Fibroblast of skin of right biceps (primary cell): ENCODE measurements at places on chromosomes 12 and 14.

DNA sequence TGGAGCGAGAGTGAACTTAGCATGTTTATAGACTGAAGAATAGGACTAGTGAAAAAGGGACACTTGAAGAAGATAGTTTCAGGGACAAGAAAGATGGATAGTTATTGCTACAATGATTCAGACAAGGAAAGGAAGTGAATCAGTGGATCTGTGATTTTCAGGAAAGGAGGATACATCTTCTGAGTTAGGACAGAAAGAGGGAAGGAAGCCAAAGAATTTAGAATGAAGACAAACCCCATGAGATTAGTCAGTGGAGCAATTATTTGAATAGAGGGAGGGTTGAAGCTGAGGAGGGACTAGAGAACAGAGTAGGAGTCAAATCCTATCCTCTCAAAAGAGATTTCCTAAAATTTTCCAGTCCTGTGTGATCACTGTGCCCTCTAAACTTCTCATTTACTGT is 282.7 kb downstream of the AKAP6 start:
- peak; percentile 96 for DNase-seq

DNA sequence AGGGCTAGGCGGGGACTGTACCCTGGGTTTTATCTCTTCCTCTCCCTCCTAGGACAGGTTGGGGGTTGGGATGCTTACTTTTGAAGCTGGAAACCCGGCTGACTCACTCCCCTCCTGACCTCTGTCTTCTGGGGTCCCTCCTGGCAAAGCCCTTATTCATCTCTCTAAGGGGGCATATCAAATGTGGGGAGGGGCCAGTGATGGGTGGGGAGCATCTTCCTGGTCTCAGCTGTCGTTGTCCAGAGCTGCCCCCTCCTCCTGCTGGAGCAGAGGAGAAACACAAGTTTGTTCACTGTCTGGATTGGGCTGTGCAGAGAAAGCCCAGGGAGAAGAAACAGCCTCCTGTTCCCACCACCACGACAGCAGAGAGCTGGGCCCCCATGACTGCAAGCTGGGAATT is 85.8 kb downstream of the TNFAIP2 start:
- peak; percentile 3 for DNase-seq

- peak; percentile 17 for DNase-seq
These were observed 818.6 kb upstream of the MGAT4C start for GRCh38 chr12:87074781-87075180.

- peak; percentile 69 for DNase-seq
These were observed 1.4 kb downstream of the AKT1 start for GRCh38 chr14:104794099-104794498.

GRCh38 chr12:5051913-5052312 is 8.2 kb downstream of the KCNA5 start:
- no peak for DNase-seq

DNA sequence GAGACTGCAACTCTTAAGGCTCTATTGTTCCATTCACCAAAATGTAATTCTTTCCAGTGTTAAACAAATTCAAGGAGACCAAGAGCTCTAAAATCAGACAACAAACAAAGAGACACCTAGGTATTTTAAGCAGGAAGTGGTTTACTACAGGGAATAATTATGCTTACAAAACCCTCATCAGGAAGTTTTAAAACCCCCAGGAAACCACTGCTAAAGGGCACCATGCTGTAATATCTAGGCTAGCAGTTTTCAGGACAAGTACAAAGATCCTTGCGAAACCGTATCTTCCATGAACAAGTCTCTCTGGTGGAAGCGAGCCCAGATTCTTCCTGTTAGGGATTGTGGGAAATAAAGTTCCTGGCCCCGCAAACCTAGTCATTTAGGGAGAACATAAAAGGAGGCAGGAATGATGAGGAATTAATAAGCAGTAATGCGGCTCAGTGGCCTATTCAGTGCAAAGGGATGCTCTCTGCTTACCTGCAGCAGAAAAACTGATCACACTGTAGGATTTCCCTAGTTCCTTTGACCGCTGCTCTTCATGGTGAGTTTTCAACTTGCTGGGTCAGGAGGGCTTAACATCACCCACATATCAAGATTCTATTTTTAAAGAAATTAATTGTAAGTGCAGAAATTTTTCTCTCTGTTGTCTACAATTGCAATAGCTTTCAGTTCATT is 42.8 kb downstream of the ACSM4 start:
- no peak for DNase-seq

GRCh38 chr14:104187931-104188726 is 49.7 kb downstream of the KIF26A start:
- no peak for DNase-seq

- DNase-seq = no peak
These were observed 71.4 kb upstream of the IFNG-AS1 start for GRCh38 chr12:67917811-67918210.

GRCh38 chr14:81691931-81692330 is 158.3 kb upstream of the SEL1L start:
- DNase-seq = no peak

- no peak for DNase-seq
These were observed 12.7 kb downstream of the ERP29 start for GRCh38 chr12:112025808-112026375.

- DNase-seq = no peak
These were observed 39.3 kb downstream of the DLK1 start for GRCh38 chr14:100765991-100766390.

GRCh38 chr12:21566907-21567394 is 37.7 kb downstream of the GYS2 start:
- DNase-seq = no peak

- DNase-seq = no peak
These were observed 593 bp upstream of the PA2G4 start for GRCh38 chr12:56103823-56104108.

DNA sequence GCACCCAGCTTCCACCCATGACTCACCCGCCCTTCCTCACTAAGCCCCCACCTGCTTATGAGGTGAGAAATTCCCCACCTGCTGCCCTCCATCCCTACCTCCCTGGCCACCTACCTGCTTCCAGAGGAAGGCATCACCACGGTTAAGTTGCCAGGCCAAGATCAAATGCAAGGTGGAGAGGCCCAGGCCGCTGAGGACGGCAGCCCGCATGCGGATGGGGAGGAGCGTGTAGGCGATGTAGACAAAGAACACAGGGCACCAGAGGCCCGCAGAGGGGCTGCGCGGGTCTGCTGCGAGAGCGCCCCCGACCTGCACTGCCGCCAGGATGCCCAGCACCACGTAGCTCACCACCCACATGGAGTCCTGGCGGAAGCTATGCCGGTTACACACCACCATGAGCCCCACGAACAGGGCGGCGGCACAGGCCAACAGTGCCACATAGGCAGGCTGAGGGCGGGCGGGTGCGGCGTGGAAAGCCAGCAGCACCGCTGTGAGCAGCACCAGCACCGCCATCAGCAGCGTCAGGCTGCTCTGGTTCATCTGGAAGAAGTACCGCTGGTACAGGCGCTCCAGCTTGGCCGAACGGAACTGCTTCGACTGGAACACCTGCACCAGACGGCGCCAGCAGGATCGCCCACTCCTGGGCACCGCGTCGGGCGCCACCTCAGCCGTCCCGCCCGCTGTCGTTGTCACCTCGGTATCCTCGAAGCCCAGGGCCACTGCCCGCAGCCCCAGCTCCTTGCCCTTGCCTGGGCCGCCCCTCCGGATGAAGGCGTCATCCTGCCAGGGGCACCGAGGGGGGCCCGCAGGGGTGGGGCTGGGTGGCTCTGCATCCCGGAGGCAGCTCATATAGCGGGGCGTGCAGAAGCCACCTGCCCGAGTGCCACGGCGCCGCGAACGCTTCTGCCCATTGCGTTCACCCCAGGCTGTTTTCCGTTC is 6.2 kb downstream of the ADCY6 start:
- no peak for DNase-seq

GRCh38 chr14:45664668-45665356 is 411.8 kb upstream of the MIS18BP1 start:
- DNase-seq = no peak

DNA sequence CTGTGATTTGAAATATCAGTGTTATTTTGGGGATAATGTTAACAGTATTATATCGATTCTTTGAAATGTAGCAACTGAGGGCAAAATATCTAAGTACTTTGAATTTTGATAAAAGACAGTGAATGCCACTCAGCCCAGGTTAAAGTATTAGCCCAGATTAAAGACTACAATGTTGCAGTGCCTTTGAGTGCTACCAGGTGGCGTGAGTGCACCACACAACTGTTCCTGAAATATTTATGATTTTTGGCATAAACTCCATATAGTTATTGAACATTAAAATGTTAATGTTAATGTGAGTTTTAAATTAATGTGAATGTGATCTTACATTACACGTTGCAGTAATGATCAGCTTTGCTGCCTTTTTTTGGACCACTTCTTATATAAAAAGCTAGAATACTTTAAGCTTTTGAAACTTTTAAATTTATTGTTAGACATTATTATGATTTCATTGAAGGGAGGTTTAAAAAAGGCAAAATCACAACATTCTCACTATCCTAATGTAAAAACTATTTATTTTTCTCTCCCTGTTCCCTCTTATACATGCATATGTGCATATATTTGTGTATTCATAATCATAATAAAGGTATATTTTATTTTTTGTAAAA is 22.5 kb downstream of the MRPS35 start:
- DNase-seq = peak; percentile 26

GRCh38 chr14:30874999-30875787 is 834 bp downstream of the COCH start:
- DNase-seq = no peak

DNA sequence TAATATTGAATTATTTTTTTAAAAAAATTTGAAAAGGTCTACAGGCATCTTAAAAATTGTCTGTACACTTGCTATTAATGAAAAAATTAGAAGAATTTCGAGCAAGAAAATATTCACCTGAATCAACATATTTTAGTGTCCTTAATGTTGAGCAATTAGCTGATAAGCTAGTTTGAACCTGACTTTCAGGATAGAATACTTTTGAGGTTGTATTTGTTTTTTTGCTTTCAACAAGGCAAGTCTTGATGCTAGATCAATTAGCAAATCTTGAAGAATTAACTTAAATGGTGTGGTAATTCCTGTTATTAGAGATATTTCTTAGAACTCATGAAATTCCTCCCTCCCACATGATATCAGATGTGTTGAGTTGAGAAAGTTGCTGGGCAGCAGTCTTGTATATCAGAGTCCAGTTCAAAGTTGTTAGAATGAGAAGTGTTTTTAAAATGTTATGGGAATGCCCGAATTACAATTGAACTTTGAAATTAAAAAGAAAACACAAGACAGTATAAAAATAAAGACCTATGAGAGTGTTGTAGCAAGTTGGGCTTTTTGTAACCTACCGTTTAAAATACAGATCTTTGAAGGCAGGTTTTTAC is 119.2 kb downstream of the TRMT5 start:
- no peak for DNase-seq

- DNase-seq = peak; percentile 58
These were observed 280.5 kb downstream of the PCNX1 start for GRCh38 chr14:71187633-71188356.

- DNase-seq = peak; percentile 41
These were observed 47.0 kb upstream of the SLC2A13 start for GRCh38 chr12:40152783-40153383.

GRCh38 chr14:30159374-30159773 is 231.7 kb upstream of the PRKD1 start:
- DNase-seq = peak; percentile 34

GRCh38 chr14:66638689-66639088 is 130.7 kb downstream of the GPHN start:
- peak; percentile 52 for DNase-seq

- peak; percentile 15 for DNase-seq
These were observed 1.1 kb upstream of the NUDT4 start for GRCh38 chr12:93376436-93377251.

DNA sequence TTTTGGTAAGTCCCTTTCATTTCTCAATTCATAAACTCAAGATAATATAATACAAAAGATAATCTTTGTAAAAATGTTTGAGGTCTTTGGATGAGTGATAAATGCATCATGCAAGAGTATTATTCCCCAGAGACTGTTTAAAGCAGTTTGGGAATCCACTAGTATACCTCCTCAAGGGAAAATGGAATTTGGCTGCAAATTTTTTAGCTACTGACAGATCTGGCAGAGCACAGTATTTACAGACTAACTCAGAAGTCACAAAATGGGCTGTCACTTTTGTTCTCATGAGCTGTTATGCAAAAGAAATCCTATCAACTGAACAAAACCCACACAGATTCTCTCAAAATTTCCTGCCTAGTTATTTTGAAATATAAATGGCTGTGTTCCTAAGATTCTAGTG is 9.9 kb downstream of the SPIC start:
- DNase-seq = peak; percentile 26

DNA sequence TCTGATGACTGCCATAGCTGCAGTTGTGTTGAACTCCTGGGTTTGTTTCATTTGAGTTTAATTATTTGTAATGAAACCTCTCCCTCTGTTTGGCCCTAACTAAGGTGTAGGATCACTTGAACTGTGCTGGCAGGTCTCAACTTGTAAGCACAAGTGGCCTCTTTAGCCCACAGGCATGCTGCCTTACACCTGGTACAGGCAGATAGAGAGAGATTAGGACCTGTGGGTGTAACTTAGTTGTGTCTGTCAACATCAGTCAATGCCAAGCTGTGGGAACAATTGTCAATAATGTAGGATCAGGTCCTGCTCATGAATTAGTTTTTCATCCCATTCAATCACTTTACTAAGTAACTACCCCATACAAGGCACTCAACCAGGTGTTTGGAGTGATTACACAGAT is 263.0 kb upstream of the G2E3 start:
- DNase-seq = no peak

- DNase-seq = no peak
These were observed 134.5 kb upstream of the CCDC175 start for GRCh38 chr14:59711080-59711479.

- no peak for DNase-seq
These were observed 37.8 kb downstream of the EIF2S3B start for GRCh38 chr12:10543499-10543898.

DNA sequence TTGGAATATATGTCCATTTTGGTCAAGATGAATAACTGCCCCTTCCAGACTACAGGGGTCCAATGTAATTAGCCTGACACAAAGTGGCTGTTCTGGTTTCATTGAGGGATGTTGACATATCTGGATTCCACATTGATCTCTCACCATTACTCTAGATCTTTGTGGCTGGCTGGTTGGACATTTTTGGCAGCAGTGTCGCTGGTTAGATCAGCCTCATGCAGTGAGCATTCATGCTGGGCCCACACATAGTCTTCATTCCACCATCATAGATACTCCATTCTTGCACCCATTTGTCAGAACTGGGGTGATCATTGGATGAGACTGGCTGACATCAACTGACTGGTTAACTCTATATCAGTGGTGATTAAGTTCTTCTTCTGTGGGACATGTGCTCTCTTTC is 74.4 kb downstream of the MGST1 start:
- DNase-seq = peak; percentile 16
